ENCODE measurements at places on chromosomes 4 and X.
A peak's percentile ranks its signal among the peaks of the same experiment; 100 is the strongest.

DNA sequence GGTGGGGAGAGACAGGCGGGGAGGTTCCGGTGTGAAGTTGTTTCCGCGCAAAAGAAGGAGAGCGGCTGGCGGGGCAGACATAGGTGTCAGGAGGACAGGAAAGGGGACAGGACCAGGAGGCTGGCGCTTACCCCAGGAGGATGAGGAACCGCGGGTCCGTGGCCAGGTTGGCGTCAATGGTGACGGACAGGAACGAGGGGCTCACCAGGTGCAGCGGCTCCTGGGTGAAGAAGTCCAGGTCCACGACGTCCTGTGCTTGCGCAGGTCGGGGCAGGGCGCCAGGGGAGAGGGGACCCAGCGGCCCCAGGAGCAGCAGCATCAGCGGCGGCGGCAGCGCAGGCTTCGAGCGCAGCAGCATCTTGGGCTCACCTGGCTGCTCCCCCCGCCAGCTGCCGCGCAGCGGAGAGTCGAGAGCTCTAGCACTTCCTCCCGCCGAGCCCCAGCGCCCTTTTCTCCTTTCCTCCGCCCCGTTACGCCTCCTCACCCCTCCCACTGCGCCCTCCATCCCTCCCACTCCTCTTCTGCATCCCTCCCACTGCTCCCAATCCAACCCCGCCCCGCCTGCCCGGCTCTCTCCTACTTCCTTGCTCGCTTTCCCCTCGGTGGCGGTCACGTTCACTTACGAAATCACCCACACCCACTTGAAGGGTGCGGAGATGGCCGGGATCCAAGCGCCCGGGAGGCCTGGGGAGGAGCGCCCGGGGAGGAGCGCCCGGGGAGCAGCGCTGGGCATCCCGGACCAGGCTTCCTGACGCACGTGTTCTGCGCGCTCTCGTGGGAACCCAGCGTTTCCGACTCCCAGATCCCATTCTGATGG, at the start of gene HPSE:
TSS of gene HPSE (minus strand) at position 424 of the 817 bp plus-strand sequence. CDS start at position 358, 66 bp downstream.
- DNase-seq, result peak; percentile 84

- DNase-seq, result no peak
Observed at GRCh38 chr4:117224256-117224655, 138.9 kb upstream of the TRAM1L1 start.

DNA sequence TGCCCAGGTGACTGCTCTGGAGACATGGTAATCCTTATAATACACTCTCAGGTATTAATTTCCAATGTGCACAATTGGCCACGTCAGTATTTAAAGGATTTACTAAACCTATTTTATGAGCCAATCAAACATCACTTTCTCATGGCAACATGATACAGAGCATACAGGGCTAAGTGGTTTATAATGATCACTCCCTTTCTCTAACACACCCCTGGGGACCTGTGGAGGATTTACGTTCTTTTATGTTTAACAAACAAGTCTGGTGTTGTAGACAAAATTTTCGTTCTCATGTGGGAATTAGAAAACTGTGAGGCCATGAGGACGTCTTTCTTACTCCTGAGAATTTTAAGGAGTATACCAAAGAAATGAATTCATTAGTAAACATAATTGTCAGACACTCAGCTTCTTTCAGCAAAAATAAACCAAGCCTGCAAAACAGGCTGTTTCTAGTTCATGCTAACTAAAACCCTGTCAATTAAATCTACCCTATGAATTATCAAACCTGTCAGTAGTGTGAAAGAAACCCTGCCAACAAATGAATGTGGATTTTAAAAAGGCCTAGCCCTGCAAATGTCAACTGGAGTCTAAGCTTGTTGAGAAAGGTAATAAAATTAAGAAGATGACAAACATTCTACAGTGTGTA, 155.8 kb downstream of the PDGFC start:
- DNase-seq, result peak; percentile 77

- DNase-seq, result no peak
Observed at GRCh38 chr4:12958436-12958835, 525.7 kb downstream of the RAB28 start.

GRCh38 chrX:154378799-154379568, at the start of gene EMD:
Gene EMD, plus strand, starts transcription at chrX:154379295. Its CDS starts 190 bp downstream, at chrX:154379485.
- peak; percentile 97 for DNase-seq

DNA sequence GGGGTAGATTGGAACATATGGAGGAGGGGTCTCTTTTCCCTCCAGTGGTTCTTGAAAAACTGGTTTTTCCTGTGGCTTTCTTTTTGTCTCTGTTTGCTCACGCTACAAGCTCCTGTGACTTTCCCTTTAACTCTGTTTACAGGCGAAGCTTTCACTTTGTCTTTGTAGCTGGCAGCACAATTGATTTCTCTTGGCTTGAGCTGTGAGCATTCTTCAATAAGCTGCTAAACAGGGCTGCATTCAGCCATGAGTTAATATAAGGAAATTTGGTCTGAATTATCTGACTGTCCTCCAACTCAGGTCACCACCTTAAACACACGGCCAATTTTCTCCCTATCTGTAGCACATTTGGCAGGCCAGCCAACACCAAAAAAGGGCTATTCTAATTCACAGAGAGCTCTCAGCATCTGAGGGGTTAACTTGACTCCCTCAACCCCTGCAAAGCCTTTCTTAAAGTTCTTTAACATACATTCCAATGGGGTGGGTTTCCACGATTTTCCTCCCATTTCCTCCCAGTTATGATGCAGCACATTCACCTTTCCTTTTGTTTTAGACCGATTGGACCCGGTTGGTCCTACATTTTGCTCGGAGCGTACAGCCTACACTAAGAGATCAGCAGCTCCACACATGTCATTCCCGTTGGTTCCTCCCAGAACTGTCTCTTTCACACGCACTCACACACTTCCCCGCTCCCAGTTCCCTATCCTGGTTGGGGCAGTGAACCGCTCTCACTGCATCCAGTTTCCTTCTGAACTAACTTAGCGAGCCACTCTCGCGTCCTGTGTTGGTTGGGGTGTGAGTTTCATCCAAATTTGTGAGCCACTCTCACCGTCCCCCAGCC, 45.4 kb downstream of the UGT2A3 start:
- peak; percentile 53 for DNase-seq

GRCh38 chr4:25863347-25863784, 578 bp upstream of the SEL1L3 start:
- peak; percentile 76 for DNase-seq

DNA sequence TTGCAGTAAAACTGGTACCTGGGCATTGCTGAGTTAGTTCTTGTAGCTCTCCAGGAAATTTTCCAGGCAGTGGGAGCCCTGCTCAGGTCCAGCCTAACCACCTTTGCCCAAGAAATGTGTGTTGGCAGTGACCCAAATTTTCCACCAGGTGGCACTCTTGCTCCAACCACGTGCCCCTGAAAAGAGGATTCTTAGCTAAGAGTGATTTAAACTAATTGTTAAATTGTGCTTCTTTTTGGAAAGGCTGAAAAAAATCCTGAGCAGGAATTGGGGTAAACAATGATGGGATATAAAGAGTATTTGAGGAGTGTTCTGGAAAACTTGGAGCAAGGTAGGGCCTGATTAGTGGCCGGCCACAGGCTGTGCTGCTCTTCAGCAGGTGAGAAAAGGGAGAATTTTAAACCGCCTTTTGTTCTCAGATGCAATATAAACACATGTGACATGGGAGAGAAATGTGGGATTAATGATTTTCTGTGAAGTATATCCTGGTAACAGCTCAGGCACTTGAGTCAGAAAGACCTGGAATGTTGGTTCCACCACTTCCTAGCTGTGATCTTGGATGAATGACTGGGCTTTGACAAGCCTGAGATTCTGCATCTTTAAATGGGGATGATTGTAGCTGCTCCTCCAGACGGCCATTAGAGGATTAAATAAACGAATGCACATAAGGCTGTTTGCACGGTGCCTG, 219.6 kb downstream of the PTTG2 start:
- DNase-seq, result peak; percentile 93

DNA sequence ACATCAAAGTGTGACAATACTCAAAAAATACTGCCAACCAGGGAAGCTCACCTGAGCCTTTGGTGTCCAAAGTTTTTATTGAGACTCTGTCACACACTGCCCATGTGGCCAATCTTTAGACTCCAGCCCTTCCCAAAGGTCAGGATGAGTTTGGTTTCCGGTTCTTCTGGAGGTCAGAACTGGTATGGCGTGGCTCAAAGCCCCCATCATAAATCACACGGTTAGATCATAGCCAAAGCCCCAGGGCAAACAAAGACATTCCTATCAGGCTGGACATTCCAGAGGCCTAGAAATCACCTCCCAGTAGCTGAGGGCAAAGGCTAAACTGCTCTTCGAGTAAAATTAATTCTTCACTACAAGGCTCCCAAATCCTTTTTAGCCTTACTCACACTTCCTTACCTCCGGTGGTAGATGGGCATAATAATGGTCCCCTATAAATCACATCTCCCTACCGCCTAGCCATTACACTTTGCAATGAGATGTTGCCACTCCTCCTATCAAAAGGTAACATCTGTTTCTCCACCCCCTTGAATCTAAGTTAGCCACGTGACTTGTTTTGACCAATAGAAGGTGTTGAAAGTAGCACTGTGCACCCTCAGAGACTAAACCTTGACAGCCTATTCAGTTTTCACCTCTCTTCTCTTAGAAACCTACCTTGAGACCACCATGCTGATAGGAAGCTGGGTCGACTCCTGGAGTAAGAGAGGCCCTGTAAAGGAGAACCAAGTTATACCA, 137.8 kb upstream of the DUSP21 start:
- no peak for DNase-seq

- DNase-seq, result no peak
Observed at GRCh38 chrX:155876704-155877103, 4.4 kb upstream of the VAMP7 start.

DNA sequence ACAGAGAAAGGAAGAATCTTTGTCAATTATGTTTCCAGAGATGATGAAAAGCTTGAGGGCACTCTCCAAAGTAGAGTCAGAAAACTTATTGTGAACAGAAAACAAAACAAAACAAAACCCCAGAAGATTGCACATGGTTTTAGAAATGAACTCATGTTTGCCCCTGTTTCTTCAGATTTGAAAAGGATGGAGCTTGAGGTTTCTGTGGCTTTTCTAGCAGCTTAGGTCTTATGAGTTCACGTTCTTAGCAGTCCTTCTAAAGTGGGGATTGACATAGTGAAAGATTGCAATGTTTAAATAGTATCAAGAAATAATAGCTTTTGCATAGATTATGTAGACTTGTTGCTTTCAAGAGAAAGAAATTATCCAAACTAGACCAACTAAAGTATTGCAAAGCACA, 421.8 kb downstream of the GBA3 start:
- no peak for DNase-seq

DNA sequence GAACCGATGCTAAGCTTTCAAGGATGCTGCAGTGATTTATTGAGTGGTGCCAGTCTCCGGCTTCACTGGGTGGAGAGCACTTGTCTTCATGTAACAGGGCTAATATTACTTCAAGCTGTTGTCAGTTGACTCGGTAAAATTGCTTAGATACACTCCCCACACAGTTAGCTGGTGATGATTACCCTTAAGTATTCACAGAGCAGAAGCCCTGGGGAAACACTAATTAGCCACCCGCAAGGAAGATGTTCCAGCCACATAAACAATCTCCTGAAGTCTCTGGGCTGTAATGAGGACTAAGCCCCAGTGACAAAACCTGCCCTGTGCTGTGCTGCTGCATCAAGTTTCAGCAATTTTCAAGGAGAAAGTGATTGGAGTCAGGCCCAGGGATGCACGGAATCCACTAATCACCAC, 37.3 kb upstream of the GK2 start:
- DNase-seq, result peak; percentile 56

GRCh38 chr4:11336435-11336834, 92.3 kb downstream of the HS3ST1 start:
- no peak for DNase-seq

DNA sequence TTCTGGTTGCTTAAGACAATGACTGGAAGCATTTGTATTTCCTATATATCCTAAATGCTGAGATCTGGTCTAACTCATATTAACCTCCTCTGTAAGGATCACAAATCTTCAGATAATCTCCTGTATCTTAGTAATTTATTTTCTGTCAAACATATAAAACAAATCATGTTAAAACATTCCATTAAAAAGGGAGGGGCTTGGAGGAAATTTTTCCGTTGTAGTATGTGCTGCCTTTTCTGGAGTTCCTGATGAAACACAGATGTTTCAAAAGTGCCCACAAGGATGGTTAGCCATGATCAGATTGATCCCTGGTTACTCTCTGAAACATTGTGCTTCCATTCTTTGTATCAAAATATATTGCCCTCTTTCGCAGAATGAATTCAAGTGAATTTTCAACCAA, 182.1 kb downstream of the TENM3 start:
- DNase-seq, result no peak

- no peak for DNase-seq
Observed at GRCh38 chrX:21528076-21528475, 130.1 kb downstream of the KLHL34 start.

DNA sequence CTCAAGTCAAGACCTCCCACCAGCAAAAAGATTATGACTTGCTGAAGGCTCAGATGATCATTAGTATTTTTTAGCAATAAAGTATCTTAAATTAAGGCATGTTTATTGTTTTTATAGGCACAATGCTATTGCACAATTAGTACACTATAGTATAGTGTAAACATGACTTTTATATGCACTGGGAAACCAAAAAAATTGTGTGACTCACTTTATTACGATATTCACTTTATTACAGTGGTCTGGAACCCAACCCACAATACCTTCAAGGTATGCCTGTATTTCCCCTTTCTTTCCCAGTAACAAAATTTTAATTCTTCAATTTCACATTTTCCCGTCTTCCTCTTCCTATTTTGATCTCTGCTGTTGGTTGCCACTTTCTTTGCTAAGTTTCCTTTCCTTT, 37.7 kb downstream of the ZCCHC12 start:
- no peak for DNase-seq
